ENCODE measurements at places on chromosomes 1 and 21.
A peak's percentile ranks its signal among the peaks of the same experiment; 100 is the strongest.

DNA sequence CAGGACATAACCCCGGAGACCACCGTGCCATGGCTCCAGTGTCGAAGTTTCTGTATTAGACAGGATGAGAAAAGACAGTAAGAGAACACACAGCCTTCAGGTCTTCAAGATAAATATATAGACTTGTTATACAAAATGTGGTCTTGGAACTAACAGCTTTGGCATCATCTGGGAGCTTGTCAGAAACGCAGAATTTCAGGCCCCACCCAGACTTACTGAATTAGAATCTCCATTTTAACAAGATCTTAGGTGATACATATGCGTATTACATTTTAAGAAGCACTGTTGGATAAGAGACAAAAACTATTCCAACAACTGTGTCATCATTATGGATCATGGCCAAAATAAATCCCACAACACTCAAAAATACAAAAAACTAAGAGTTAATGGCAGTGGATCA lies 239.3 kb downstream of the ASTN1 start:
- DNase-seq: no peak

DNA sequence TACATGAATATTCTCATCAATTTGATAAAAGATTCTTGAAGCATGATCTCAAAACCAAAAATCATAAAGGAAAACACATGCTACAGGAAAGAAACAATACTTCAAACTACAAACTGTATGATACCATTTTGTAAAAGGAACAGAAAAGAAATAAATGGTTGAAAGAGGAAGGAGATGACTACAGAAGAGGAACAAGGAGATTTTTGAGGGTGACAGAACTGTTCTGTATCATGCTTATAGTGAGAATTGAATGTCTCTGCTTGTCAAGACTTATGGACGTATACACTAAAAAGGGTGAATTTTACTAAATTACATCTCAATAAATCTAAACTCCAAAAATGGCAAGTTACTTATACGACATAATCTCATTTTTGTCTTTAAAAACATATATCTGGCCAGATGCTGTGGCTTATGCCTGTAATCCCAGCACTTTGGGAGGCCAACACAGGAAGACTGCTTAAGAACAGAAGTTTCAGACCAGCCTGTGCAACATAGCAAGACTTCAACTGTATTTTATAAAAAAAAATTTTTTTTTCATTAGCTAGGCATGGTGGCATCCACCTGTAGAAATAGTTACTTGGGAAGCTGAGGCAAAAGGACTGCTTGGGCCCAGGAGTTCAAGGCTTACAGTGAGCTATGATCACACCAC lies 125.4 kb downstream of the EIF4G3 start:
- DNase-seq: no peak

- no peak for DNase-seq
These were observed 40.5 kb downstream of the EPHB2 start for GRCh38 chr1:22751124-22751531.

DNA sequence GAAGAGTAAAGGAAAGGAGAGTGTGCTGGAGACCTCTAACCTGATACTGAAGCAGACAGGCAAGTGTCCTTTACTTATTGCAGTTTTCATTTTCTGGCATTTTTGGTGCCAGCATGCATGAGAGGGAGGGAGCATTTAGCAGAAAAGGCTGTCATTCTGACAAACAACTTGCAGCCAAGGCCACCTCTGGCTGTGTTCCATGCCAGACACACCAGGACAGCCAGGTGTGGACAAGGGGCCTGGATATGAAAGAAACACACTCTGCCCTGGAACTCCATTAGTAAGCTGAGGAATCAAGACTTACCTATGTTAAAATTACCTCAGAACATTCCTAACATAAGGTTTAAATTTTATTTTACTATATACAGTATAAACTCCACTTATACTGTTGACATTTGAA lies 365.4 kb upstream of the CAMK1G start:
- peak; percentile 30 for DNase-seq

- DNase-seq: no peak
These were observed 10.9 kb upstream of the GOLT1A start for GRCh38 chr1:204224655-204225054.

DNA sequence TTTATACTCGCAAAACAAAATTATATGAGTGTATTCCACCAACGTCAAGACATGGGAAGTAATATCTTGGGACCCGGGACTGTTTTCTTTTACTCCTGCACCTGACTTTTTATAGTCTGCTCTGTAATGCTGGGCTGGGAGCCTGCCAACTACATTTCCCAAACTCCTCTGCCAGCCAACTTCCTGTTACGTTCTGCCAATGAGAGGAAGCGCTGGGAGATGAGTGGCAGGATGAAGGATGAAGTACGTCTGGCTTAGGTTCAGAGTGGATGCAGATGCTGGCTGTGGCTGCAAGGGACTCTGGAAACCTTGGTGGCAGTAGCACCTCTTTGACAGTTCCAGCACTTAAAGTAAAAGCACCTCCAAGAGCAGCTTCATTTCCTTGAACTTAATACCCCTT lies 59.6 kb downstream of the USP24 start:
- no peak for DNase-seq

DNA sequence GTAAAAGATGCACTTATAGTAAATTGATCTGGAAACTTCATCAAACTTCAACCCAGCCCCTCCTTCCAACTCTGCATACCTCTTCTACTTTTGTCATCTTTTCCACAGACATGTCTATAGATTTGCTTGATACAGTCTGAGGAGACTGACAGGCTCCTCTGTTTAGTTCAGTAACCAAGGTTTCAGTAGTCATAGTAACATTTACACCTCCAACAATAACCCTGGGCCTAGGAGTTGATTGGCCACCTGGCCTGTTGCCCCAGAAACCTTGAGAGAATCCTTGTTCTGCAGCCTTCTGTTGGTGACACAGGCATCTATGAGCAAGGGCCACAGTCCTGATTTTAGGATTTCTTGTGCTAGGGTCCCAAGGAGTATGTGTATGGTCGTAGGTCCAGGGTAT lies at the start of gene CFAP141:
CFAP141 (minus strand) TSS at position 138 of the 400 bp plus-strand sequence; CDS start at position 112, 26 bp downstream.
- DNase-seq: no peak

GRCh38 chr1:112399456-112399855 lies 3.4 kb downstream of the CTTNBP2NL start:
- DNase-seq: no peak

- no peak for DNase-seq
These were observed 63.6 kb downstream of the RUNX3 start for GRCh38 chr1:24866211-24867083.

GRCh38 chr1:247518613-247518891 lies 17.7 kb downstream of the OR2C3 start:
- no peak for DNase-seq

- no peak for DNase-seq
These were observed 7.8 kb downstream of the PSMB2 start for GRCh38 chr1:35633547-35633946.

- no peak for DNase-seq
These were observed 108.7 kb downstream of the DMRTB1 start for GRCh38 chr1:53567851-53568250.

DNA sequence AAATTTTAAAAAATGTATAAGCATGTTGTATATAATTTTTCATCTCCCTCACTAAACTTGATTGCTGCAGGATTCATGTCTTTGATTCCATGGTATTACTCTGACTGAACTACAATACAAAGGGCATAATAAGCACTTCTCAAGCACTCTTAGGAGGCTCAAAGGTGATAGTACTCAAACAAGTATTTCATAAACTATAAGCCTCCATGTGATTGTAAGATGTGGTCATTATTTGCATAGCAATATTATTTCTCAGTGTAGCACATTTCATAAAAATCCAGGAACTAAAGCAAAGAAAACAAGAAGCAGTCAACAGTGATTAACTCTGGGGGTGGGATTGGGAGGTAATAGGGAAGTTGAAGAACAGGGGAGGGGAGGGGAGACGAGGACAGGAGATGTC lies 106.2 kb upstream of the DPT start:
- no peak for DNase-seq

DNA sequence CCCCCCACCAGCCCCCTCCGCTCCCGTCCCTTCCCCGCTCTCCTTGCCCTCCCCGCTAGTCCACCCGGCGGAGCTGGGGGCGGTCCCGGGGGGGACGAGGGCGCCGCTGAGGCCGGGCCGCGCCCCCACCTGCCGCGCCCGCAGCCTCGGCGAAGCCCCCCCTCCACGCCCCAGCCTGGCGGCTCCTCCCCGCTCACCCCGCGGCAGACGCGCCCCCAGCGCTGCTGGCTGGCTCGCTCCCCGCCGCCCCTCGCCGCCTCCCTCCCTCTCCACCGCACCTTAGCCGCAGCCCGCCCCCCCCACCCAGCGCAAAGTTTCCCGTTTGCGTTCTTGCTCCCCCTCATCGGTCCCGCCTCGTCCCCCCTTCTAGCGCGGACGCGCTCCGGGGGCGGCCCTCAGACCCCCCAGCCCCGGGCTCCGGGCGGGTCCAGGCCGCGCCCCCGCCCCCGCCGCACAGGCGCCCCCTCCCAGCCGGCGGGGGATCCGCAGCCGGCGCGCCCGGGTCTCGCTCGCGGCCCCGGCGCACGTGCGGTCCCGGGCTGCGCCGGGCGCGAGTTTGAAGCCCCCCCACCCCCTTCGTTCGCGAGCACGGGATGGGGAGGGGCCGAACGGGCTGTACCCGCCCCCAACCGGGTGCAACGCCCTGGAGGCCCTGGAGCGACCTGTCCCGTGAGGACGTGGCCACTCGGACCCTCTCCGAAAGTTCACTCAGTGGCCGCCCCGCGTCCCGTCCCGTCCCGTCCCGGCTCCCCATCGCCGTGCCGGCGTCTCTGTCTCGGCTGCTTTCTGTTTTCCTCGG lies 623 bp downstream of the PTPRF start:
- no peak for DNase-seq

- DNase-seq: no peak
These were observed 68.9 kb downstream of the HUNK start for GRCh38 chr21:31941694-31942093.

GRCh38 chr1:115762779-115763178 lies 5.7 kb downstream of the CASQ2 start:
- no peak for DNase-seq

DNA sequence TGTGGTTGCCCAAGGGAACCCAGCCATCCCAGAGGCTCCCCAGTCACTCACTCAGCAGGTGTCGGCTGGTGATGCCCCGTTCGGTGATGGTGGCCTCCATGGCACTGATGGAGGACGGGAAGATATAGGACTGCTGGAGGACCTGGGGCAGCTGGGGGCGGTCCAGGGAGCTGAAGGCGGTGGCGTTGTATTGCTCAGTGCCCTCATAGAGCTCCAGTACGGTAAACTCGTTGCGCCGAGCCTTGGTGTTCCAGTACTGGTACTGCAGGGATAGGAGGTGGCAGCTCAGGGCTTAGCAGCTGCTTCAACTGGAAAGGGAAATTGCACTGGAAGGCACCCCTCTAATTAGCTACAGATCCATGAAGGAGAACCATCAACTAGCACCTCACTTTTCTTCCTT lies 12.5 kb upstream of the UBR4 start:
- DNase-seq: no peak

DNA sequence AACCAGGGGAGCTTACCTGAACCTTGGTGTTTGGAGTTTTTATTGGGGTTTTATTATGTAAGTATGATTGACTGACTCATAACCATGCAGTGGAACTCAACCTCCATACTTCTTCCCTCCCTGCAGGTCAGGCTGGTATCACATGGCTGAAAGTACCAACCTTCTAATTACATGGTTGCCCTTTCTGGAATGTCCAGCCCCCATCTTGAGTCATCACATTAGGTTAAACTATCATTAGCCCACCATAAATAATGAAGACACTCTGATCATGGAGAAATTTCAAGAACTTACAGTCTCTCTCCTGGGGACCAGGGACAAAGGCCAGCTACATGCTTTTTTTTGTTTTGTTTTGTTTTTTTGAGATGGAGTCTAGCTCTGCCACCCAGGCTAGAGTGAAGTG lies 19.2 kb upstream of the DPH5 start:
- DNase-seq: no peak
